ENCODE measurements at places on chromosomes 4 and X.

DNA sequence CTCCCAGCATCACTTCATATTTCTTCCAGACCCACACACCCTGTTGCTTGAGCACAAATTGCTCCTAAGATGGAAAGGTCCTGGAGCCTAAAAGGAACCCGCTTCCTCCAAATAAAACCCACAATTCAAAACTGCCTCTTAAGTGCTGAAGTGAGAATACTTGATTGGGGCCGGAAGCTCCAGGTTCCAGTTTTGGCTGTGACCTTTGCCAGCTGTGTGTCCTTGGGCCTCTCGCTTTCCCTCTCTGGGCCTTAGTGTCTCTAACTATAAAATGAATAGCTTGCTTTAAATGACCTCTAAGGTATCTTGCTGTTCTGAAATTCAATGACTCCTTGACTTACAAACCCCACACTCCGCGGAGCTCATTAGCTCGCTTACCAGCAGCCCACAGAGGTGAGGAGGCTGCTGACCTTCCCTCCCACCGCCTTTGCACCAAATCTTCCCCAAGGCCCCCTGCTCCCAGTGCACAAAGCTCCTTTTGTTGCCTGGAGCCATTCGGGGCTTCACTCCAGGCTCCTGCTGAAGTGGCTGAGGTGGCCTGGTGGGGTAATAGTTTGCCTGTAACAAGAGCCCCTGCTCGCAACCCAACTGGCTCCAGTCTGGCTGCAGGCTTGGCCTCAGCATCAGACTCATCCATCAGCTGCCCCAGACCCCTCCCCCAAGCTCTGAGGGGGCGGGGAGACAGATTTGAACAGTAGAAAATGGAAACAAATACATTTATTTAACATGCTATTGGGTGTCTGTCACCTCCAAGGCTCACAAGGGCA, 21.8 kb downstream of the STARD8 start:
- DNase-seq, result no peak

DNA sequence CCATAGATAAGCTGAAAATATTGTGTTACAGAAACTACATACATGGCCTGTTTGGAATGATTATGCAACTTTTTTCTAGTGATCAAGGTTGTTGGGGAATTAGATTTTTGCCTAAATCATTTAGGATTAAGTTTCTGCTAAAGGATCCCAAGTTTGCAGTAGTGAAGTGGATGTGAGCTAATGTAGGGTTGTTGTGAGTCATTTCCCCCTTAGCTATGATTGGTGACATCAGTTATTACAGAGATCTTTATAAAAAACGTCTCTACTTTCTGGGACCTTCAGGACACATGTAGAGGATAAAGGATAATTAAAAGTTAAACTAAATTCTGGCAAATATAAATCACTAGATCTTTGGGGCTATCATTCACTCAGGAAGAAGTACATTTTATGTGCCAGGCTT, 133.3 kb downstream of the GATB start:
- DNase-seq, result no peak

GRCh38 chr4:181008164-181008563, 1235.0 kb upstream of the TENM3 start:
- peak; percentile 1 for DNase-seq

DNA sequence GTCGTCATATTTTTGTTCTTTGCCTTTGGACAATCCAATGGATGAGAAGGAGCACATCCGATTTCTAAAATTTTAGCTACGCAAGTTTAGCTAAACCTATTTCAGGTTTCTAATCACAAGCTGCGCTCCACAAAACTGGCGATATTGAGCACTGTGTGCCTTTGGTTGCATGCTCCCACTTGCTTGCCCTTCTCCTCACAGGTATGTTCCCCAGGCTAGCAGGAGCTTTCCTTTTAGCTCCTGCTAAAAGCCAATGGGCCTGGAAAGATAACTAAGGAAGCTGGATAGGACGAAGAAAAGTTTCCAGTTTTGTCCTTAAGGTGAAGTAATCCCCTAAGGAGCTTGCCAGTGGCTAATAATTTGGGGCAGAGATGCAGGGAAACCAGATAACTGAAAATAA, 975.2 kb downstream of the FSTL5 start:
- DNase-seq, result no peak

- no peak for DNase-seq
Measured at GRCh38 chr4:149794352-149794751, 21.3 kb downstream of the IQCM start.

GRCh38 chrX:96224279-96224678, 460.4 kb upstream of the DIAPH2 start:
- DNase-seq, result no peak

GRCh38 chrX:96621811-96622210, 62.8 kb upstream of the DIAPH2 start:
- no peak for DNase-seq

DNA sequence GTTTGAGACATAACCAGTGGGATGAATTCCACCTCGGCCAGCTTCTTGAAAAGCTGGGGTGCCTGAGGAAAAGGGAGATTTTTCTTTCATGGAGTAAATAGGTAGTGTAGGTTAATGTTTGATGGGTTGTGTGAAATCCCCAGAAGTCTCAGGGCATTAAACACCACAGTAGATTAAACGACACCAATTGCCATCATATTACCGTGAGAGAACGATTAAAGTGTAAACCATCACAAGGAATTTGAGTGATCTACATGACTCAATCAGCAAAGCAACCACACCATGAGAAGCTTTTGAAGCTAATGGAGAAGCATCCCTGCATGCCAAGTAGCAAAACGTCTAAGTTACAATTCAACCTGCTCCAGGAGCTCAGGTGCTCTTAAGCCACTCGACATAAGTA, 322.5 kb upstream of the GATB start:
- no peak for DNase-seq

DNA sequence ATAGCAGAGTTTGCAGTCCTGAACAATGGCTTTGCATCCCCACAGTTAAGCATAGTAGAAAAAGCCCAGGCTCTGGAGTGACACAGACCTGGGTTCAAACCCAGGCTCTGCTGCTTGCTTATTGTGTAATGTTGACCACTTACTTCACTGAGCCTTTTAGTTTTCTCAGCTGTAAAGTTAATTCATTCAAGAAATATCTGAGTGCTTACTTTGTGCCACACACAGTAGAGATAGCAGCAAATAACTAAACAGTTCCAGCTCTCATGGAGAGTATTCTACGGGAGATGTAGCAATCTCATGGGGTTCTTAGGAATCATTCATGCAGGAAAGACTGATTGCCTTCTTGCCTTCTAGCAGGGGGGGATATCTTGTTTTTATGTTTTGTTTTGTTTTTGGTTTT, 63.2 kb downstream of the SLC9A6 start:
- no peak for DNase-seq

GRCh38 chrX:2840961-2841360, 12.2 kb downstream of the GYG2 start:
- DNase-seq, result no peak

GRCh38 chr4:158176776-158177175, 4.0 kb upstream of the GASK1B start:
- DNase-seq, result no peak

GRCh38 chr4:76205476-76205875, 8.1 kb downstream of the SCARB2 start:
- DNase-seq, result no peak

DNA sequence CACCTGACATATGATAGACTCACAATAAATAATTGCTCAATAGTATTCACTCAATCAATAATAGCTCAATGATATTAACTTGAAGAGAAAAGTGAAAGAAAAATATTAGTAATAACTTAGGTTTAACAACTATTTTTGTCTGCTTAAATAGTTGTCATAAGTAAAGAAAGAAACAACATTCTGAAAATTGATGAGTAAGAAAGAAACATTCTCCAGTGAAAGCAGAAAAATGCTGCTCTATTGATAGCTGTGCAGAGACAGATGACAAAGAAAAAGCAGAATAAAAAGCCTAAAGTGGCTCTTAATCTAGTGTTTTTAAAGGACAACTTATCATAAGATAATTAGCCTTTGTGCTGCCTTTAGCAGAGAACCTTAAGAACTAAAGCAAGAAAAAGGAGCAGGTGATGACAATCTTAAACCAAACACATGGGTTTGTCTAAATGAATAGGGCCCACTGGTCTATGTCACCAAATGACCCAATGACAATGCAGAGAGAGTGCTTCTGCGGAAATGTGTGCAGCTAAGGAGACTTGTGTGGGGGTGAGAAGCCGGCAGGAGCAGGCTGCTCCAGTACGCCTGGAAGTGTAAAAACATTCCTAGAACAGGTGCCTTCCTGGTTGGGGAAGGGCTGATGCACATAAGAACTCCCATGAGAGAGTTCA, 13.2 kb downstream of the HS3ST1 start:
- DNase-seq, result no peak

- DNase-seq, result no peak
Measured at GRCh38 chr4:36141186-36141585, 103.1 kb downstream of the ARAP2 start.

DNA sequence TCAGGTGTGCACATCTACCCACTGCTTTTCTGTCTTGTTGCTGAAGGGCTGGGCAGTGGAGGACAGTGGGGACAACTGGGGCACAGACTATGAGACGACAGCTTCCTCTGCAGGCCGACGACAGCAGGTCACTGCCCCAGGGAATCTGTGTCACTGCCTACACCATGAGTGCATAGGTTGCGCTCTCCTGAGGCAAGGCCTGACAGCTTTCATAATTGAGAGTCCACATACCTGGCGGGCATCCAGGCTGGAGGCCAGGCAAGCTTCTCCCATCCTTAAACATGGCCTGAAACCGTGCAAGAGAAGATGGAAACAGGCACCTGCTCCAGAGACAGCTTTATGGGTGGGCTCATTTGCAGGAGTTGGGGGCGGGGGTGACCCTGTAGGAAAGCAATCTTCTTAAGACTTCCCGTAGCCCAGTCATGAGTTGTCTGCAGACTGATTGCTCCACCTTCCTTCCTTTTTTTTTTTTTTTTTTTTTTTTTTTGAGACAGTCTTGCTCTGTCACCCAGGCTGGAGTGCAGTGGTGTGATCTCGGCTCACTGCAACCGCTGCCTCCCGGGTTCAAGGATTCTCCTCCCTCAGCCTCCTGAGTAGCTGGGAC, 2.9 kb downstream of the ANOS1 start:
- no peak for DNase-seq
